ENCODE measurements at places on chromosomes 2 and 18.

- DNase-seq, result no peak
Measured at GRCh38 chr2:137838255-137839092, 125.8 kb upstream of the HNMT start.

DNA sequence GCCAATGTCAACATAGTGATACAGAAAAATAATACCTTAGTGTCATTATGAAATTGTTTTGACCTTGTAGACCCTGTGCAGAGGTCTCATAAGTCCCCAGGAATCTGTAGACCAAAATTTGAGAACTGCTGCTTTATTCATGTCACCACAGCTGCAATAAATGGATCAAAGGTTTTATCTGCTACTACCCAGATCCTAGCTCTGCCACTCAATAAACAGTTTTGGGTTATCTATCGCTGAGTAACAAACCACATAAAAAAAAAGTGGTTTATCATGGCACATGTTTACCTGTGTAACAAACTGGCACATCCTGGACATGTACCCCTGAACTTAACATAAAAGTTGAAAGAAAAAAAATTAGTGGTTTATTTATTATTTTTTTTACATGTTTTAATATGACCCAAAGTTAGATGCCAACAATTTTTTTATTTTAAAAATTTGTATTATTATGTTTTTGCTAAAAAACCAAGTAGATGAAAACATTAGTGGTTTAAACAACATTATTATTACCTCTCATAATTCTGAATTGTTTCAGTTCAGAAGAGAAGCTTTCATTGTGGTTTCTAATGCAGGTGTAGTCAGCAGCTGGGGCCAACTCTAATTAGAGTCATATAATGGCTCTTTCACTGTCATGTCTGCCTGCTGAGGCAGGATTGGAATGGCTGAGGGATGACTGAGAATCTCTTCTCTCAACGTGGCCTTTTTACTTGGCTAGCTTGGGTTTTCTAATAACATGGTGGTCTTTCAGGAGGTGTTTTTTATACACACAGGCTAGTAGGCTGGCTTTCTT lies 103.3 kb upstream of the SLC38A11 start:
- no peak for DNase-seq

GRCh38 chr2:3692375-3692774 lies 11.0 kb upstream of the DCDC2C start:
- no peak for DNase-seq

- DNase-seq, result no peak
Measured at GRCh38 chr2:233974530-233975071, 57.4 kb downstream of the TRPM8 start.

DNA sequence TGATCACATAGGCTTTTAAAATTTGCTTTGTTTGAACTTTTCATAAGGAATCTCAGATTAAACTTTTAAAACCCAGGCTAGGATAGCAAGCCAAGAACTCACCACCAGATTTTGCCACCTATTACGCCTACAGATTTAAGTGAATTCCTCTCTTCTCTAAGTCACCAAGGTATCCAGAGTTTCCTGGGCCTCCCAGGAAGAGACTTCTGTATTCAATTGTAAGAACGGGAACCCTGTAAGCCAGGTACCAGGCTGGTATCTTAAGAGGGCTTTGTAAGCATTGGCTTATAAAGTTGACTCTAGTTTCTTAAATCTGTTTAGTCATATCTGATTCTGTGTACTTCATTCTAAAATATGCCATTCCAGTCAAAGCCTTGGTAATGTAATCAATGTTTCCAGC lies 285.1 kb downstream of the MBD5 start:
- DNase-seq, result no peak

DNA sequence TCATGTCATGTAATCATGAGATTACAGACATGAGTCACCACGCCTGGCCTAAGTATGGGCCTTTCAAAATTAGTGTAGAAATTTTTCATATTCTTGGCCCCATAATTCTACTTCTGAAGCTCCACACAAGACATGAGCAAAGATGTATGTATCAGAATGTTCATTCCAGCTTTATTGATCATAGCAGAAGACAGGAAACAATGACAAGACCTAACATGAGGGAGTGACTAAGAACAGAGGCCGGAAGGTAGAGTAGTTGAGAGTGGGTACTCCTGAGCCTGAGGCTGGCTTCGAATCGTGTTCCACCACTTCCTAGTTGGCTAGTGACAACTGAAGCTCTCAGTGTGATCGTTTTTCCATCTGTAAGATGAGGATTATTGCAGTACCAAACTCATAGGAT lies 89.3 kb downstream of the ARMC9 start:
- DNase-seq, result no peak

DNA sequence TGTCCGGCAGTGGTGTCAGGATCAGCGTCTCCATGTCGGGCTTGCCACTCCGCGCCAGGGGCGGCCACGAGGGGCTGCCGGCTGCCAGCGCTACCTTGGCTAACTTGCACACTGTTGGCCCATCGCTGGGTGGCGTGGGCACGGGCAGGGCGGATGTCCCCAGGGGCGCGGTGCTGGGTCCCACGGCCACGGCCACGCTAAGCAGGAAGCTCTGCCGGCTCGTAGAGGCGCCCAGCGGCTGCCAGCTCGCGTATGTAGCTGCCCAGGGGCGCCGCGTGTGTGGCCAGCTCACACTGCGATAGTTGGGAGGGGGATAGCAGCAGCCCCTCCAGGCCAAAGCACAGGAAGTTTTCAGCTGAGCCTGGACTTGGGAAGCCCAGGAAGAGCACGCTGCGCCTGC lies 249.4 kb downstream of the ANKRD30B start:
- no peak for DNase-seq

GRCh38 chr2:83705146-83705545 lies 753.9 kb downstream of the SUCLG1 start:
- no peak for DNase-seq

DNA sequence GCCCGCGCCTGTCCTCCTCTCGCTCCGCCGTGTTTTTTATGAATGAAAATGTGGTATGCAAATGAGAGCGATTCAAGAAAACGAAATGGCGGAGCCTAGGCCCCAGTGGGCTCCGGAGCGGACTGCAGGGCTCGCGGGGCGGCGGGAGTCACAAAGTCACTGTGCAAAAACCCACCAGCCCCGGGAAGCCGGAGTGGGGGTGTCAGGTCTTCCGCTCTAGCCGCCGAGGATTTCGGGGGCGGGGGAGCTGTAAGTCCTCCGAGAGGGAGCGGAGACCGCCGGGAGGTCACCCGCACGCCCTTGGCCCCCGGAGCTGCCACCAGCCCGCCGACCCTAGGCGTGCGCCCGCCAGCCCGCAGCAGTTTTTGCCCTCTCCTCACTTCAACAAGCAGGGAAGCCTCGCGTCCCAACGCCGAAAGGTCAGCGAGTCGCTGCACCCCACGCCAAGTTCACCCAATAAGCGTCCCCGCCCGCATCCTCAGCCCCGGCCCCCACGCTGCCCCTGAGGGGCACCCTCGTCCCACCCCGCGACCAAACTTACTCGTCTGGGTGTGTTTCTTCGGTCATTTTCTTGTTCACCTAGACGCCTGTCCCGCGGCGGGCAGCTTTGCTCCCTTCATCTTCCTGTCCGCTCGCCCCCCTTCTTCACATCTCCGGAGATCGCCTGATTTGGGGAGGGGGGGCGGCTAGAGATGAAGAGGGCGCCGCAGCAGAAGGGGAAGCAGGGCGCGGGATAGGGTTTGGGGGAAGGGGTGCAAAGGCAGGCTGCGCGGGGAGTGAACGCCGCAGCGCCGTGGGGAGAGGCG lies 775 bp downstream of the SPRED2 start:
- no peak for DNase-seq

DNA sequence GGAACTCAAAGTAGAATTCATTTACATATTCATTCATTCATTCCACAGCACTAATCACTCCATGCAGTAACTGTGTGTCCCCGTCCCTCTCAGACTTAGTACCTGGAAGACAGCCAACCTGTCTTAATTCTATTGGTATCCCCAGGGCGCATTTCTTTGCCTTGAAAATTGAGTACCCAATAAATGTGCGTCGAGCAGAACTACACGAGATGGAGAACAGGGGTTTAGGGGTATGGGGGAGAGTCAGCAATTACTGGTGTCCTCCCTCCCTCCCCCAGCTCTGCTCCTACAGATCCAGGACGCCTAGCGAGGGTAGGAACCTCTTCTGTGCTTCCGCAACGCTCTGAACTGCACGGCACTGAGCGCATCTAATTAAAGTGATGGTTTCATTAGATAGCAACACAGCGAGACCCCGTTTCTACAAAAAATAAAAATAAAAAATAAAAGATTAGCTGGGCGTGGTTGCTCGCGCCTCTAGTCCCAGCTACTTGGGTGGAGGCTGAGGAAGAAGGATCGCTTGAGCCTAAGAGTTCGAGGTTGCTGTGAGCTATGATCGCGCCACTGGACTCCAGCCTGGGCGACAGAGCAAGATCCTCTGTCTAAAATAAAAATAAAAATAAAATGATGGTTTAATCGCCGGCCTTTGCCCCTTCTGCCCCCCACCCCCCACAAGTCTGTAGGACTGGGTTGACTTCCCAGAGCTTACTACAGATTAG lies 614 bp upstream of the FKBP1B start:
- DNase-seq, result no peak

- DNase-seq, result no peak
Measured at GRCh38 chr2:100040906-100041305, 101.5 kb downstream of the AFF3 start.

DNA sequence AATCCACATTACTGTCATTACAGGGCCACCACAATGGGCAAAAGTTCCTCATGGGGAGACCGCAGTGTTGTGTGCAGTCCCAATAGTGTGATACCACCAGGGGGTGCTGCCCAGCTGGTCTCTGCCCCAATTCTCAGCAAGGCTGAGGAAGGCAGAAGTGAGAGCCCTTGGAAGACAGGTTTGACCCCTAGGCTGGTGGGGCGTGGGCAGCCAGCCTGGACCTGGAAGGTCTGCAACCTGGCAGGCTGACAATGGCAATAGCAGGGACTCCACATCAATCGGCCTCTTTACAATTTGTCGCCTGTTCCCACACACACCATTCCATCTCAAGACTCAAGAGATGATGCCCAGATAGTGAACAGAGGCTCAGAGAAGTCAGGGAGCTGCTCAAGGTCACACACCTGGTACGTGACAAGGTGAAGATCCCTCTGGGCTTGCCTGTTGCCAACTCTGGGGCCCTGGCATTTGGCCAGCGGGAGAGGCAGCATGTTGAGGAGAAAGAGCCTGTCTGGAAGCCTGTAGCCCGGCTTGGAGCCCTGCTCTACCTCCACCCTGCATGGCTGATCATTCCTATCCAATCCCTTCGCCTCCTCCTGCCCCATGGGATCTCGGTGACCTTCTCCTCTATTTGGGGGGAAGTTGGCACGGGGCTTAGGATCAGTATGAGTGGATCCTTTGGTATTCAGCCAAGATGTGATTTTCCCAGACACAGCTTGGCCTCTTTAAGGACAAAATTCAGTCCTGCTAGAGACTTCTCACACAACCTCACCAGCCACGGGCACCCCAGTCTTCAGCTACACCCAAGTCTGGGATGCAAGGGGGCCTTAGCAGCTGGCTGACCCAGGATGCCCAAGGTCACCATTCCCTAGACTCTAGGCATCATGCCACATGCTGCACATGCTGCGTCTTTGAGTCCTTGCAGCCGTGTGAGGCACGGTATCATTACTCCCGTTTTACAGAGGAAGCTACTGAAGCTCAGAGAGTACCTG lies 2.9 kb upstream of the ATOH8 start:
- DNase-seq, result peak; percentile 17

GRCh38 chr2:60577682-60578283 lies 24.3 kb upstream of the BCL11A start:
- no peak for DNase-seq

DNA sequence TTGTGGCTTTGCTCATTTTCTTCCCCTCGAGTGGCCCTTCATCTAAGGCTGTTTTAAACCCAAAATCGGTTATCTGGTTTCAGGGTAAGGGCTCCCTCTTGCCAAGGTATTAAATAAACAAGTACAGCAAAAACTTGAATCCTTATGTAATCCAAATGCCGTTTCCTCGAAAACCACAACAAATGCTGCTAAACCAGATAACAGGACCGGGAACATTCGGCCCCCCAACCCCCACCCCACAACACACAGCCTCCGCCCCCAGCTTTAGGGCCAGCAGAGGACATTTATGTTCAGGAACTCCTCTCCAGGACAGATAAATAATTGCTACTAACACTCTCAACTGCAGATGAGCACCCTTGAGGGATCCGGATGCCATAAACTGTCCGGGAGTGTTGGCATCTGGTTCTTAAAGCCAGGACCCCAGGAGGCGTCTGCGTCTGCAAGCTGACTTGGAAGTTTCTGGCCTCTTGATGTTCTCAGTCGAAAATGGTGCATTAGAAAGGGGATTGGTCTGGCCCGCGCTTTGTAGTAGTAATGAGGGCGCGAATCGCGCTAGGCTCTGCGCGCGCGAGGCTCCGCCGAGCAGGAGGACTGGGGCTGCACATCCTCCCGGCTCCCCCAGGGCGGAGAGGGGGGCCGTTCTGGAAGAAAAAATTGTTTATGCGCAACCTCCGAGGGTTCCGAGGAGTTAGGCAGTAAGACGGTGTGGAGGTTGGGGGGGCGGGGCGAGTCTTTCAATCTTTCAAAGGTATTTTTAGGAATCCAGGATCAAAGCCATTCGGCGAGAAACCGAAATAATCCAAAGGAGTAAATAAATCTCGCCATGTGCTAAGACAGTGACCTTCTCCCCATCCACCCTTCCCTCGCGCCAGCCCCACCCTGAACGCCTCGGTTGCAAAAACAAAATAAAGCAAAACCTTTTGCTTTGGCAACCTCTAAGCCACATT lies 3.9 kb upstream of the ID2 start:
- DNase-seq, result no peak

GRCh38 chr2:33488715-33489540 lies 12.5 kb downstream of the RASGRP3 start:
- DNase-seq, result no peak

- DNase-seq, result no peak
Measured at GRCh38 chr18:60662491-60662890, 289.9 kb upstream of the MC4R start.

GRCh38 chr2:241946306-241947003 lies 76.9 kb downstream of the RTP5 start:
- no peak for DNase-seq

DNA sequence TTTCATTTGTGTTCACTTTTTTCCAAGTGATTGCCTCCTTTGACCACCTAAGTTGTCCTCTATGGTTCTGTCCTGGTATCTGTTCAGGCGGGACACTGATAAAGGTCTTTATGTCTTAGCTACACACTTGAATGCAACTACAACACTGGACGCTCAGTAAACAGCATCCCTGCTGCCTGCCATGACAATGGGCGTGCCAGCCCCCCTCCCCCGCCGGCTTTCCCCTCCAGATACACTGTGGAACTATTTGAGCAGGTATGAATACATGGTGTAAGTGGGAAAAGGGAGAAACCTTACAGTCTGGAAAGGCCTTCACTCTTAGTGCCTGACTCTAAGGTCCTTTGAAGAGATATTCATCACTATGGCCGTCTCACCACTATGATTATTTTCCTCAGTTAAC lies 5.7 kb downstream of the AGBL5 start:
- DNase-seq, result no peak

DNA sequence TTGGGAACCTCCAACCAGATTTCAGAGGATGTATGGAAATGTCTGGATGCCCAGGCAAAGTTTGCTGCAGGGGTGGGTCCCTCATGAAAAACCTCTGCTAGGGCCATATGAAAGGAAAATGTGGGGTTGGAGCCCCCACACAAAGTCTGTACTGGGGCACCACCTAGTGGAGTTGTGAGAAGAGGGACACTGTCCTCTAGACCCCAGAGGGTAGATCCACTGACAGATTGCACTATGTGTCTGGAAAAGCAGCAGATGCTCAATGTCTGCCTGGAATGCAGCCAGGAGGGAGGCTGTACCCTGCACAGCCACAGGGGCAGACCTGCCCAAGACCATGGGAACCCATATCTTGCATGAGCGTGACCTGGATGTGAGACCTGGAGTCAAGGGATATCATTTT lies 573.7 kb upstream of the NXPH2 start:
- DNase-seq, result no peak

GRCh38 chr2:7899923-7900322 lies 781.9 kb upstream of the ID2 start:
- DNase-seq, result no peak

- DNase-seq, result no peak
Measured at GRCh38 chr2:219218217-219218731, 484 bp downstream of the ABCB6 start.
